ENCODE measurements at places on chromosomes 11 and 22.

- H3K36me3 ChIP-seq: no peaks in the 10 kb centered on the region
- no peak for DNase-seq
- H3K27ac ChIP-seq: no peak overlapping the region
These were observed 36.0 kb upstream of the PACSIN2 start for GRCh38 chr22:43050995-43051394.

GRCh38 chr11:131666617-131667016, 296.2 kb downstream of the NTM start:
- peaks cover 1% of the 10 kb centered on the region for H3K27me3 ChIP-seq
- DNase-seq: peak; percentile 77
- peaks cover 51% of the 10 kb centered on the region for H3K4me1 ChIP-seq
- peak overlapping the region; percentile 68 for H3K27ac ChIP-seq
- peak overlapping the region; percentile 44 for H3K4me3 ChIP-seq

GRCh38 chr11:68455485-68455884, 5.1 kb upstream of the PPP6R3 start:
- no peak for DNase-seq
- no peak overlapping the region for H3K27ac ChIP-seq
- no peak overlapping the region for H3K4me3 ChIP-seq
- no peaks in the 10 kb centered on the region for H3K36me3 ChIP-seq
- no peaks in the 10 kb centered on the region for H3K4me1 ChIP-seq

DNA sequence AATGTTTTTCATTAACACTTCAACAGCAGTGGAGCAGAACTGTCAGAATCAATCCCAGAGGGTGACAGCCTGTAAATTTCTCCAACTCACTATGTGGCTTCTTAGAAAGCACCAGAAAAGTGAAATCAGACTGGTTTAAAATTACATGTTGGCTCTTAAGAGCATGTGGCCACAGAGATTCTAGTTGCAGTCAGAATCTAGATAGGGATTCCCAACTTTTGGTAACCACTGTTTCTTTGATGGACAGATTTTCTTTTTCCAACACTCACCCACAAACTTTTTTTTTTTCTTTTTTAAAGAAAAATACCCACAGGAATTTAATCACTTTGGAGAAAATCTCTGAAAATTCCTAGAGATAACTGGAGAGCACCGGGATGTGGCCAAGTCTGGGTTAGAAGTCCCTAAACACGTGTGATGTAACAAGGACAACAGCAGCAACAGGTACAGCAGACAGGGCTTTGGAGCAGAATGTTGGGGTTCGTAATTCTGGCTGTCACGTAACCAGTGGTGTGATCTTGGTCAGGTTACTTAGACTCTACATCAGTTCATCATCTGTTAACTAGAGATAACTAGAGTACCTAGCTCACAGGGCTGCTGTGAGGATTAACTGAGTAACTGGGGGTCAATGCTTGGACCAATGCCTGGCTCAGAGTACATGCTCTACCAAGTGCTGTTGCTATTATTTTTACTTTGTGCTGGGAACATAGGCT, 100.1 kb downstream of the NAT10 start:
- DNase-seq: no peak
- H3K27me3 ChIP-seq: peaks cover 5% of the 10 kb centered on the region
- H3K4me1 ChIP-seq: peaks cover 39% of the 10 kb centered on the region
- no peak overlapping the region for H3K4me3 ChIP-seq
- no peak overlapping the region for H3K27ac ChIP-seq

DNA sequence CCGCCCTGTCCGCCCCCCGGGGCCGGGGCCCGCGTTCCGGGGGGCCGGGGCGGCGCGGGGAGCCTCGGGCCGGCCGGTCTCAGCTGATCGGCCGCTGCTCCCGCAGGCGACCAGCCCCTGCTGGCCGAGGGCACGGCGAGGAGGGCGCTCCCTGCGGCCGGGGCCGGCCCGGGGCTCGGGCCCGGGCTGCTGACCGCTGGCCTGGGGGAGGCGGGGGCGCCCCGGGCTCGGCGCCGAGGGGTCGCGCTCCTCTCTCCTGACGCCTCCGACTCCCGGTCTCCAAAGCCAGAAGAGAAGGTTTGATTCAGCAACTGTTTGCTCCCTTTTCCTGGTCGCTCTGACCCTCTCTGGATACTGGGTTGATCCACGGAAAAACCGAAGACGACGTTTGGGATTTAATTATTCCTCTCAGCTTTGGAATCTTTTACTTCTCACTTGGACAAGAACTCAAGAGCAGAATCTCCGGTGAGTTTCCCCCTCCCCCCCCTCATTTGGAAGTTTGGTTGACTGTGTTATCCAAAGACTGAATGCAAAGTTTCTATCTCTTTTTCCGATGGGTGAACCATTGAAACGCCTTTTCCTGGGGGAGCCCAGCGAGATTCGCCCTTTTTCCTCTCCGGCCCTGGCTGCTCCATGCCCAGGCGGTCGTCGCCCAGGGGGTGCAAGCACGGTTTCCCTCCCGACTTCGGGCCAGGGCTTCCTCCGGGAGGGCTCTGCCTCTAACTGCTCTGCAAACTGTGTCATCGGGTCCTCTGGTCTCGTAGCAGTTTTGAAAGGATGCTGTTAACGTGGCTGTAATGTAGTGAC, 725 bp downstream of the KDM2A start:
- H3K4me1 ChIP-seq: peaks cover 22% of the 10 kb centered on the region
- H3K4me3 ChIP-seq: peak overlapping the region; percentile 98
- no peaks in the 10 kb centered on the region for H3K27me3 ChIP-seq
- DNase-seq: no peak
- peaks cover 22% of the 10 kb centered on the region for H3K36me3 ChIP-seq
- peak overlapping the region; percentile 94 for H3K27ac ChIP-seq

- peaks cover 13% of the 10 kb centered on the region for H3K4me1 ChIP-seq
- no peak within 1 kb of the TSS for H3K27ac ChIP-seq
- no peak for DNase-seq
These were observed at the start of gene CLDN5 for GRCh38 chr22:19524170-19525115. Gene CLDN5, minus strand, starts transcription at chr22:19524410. Its CDS starts 155 bp downstream, at chr22:19524255.

- peaks cover 3% of the 10 kb centered on the region for H3K27me3 ChIP-seq
- no peaks in the 10 kb centered on the region for H3K4me1 ChIP-seq
- H3K36me3 ChIP-seq: peaks cover 14% of the 10 kb centered on the region
- no peak for DNase-seq
These were observed 260.8 kb downstream of the LARGE1 start for GRCh38 chr22:33659448-33659847.

GRCh38 chr11:13429836-13430235, 33.2 kb downstream of the BTBD10 start:
- H3K4me3 ChIP-seq: no peak overlapping the region
- no peak for DNase-seq
- H3K27ac ChIP-seq: no peak overlapping the region
- H3K36me3 ChIP-seq: peaks cover 36% of the 10 kb centered on the region
- no peaks in the 10 kb centered on the region for H3K27me3 ChIP-seq
- peaks cover 18% of the 10 kb centered on the region for H3K4me1 ChIP-seq

GRCh38 chr22:35111244-35111643, 45.3 kb downstream of the ISX start:
- DNase-seq: no peak
- no peaks in the 10 kb centered on the region for H3K36me3 ChIP-seq
- H3K27me3 ChIP-seq: no peaks in the 10 kb centered on the region

DNA sequence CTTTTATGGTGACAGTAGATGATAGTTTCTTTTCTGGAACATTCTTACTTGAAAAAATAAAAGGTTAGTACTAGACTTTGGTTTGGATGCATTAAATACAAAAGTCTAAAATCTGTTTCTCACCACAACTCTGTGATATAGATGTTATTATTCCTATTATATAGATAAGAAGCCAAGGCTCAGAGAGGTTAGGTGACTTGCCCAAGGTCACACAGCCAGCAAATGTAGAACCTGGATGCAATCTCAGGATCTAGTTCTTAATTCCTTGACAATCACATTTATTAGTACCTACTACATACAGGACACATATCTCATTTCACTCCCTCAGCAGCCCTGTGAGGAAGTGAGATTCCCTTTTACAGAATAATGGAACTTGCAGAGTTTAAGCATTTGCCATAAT, 26.3 kb upstream of the SMCO4 start:
- no peak overlapping the region for H3K27ac ChIP-seq
- no peak for DNase-seq
- no peak overlapping the region for H3K4me3 ChIP-seq
- H3K36me3 ChIP-seq: no peaks in the 10 kb centered on the region

GRCh38 chr22:23826510-23827350, 12.1 kb downstream of the DERL3 start:
- peak overlapping the region; percentile 86 for H3K27ac ChIP-seq
- peak; percentile 47 for DNase-seq
- no peaks in the 10 kb centered on the region for H3K27me3 ChIP-seq
- peaks cover 32% of the 10 kb centered on the region for H3K36me3 ChIP-seq
- no peak overlapping the region for H3K4me3 ChIP-seq

- no peaks in the 10 kb centered on the region for H3K4me1 ChIP-seq
- H3K4me3 ChIP-seq: no peak overlapping the region
- H3K36me3 ChIP-seq: peaks cover 11% of the 10 kb centered on the region
- no peak overlapping the region for H3K27ac ChIP-seq
These were observed 915.6 kb downstream of the TBC1D22A start for GRCh38 chr22:47678048-47678447.

- H3K27me3 ChIP-seq: no peaks in the 10 kb centered on the region
- H3K27ac ChIP-seq: no peak overlapping the region
- H3K4me3 ChIP-seq: no peak overlapping the region
- H3K36me3 ChIP-seq: no peaks in the 10 kb centered on the region
- DNase-seq: no peak
These were observed 216.5 kb upstream of the GRIA4 start for GRCh38 chr11:105393326-105393725.

DNA sequence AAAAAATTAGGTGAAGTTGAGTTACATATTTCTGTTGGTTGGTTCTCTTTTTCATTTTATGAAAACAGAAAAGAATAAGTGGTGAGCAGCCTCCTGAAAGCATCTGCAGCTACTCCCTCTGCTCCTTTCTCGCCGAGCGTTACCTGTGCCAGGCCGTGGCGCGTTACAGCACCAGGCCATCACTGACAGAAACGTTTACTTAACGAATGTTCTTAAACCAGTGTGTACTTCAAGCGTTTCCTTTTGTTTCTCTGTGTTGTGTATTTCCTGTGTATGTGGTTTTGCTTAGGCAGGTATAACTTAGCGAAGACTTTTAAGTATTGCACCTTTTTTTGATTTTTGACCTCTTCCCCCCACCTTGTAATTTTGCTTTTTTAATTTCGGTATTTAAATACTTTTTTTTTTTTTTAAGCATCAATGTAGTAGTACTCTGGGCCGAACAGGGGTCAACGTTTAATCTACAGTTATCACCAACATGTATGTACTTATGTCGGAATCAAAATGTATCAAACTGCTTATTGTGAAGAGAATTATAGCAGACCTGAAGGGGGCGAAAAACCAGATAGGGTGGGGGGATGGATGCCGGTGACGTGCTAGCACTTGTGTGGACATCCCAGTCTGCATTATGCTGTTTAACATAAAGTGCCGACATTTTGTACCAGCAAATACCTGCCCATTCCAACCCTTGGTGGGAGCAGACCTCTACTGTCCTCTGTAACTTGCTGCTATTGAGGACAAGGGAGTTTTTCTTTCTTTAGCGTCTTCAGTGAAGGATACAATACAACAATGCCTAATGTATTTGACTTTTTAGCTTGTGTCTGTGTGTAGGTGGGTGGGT, 21.6 kb upstream of the ADSL start:
- peaks cover 28% of the 10 kb centered on the region for H3K36me3 ChIP-seq
- H3K27me3 ChIP-seq: peaks cover 2% of the 10 kb centered on the region
- H3K4me1 ChIP-seq: peaks cover 14% of the 10 kb centered on the region
- no peak overlapping the region for H3K4me3 ChIP-seq

DNA sequence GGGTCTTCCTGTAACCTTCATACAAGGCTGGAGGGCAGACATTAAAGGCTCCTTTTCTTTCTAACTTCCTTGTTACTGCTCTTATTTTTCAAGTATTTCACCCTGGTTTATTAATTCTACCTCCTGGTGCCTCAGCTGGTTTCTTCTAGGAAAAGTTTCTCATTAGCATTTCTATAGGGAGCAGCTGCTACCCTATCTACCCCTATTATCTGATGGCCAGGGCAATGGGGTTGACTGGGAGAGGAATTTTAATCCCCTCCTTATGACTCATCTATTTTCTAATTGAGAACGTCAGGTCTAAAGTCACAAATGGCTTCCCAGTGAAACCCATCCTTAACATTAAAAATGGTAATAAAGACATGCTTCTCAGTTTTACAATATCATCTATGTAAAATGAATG, 5.0 kb downstream of the MAP6 start:
- H3K36me3 ChIP-seq: no peaks in the 10 kb centered on the region
- DNase-seq: no peak

- no peaks in the 10 kb centered on the region for H3K4me1 ChIP-seq
- H3K36me3 ChIP-seq: no peaks in the 10 kb centered on the region
- H3K4me3 ChIP-seq: no peak overlapping the region
- DNase-seq: no peak
- peaks cover 21% of the 10 kb centered on the region for H3K27me3 ChIP-seq
These were observed 5.3 kb downstream of the KCNE3 start for GRCh38 chr11:74462009-74462408.

GRCh38 chr22:50260801-50261614, 475 bp downstream of the MAPK12 start:
- no peaks in the 10 kb centered on the region for H3K36me3 ChIP-seq
- H3K4me1 ChIP-seq: peaks cover 8% of the 10 kb centered on the region
- H3K27me3 ChIP-seq: peaks cover 2% of the 10 kb centered on the region
- peak overlapping the region; percentile 84 for H3K4me3 ChIP-seq

- H3K4me1 ChIP-seq: peaks cover 32% of the 10 kb centered on the region
- no peak overlapping the region for H3K4me3 ChIP-seq
- H3K36me3 ChIP-seq: peaks cover 6% of the 10 kb centered on the region
- no peak overlapping the region for H3K27ac ChIP-seq
- peaks cover 4% of the 10 kb centered on the region for H3K27me3 ChIP-seq
These were observed 2.8 kb upstream of the GATD1 start for GRCh38 chr11:779955-780532.

DNA sequence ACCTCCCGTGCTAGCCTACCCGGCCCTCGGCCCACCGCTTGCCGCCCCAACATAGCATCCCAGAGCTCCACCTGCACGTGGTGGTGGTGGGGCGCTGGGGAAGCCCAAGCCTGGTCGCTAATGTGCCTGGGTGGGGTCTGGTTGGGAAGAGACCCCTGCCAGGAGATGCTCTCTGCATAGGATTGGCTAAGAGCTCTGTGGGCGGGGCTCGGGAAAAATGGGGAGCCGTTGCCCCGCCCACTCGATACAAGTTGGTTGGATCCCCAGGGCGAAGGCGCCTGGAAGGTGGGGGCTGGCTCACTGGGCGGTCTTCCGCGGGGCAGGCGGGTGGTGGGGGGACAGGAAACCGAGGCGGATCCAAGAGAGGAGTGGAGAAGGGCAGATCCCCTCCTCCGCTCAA, 7.6 kb downstream of the LRRC10B start:
- peaks cover 9% of the 10 kb centered on the region for H3K4me1 ChIP-seq
- H3K4me3 ChIP-seq: no peak overlapping the region
- no peak overlapping the region for H3K27ac ChIP-seq
- no peaks in the 10 kb centered on the region for H3K36me3 ChIP-seq

GRCh38 chr22:36088292-36088691, 59.7 kb upstream of the RBFOX2 start:
- H3K4me3 ChIP-seq: no peak overlapping the region
- H3K27ac ChIP-seq: no peak overlapping the region
- H3K27me3 ChIP-seq: peaks cover 3% of the 10 kb centered on the region
- no peaks in the 10 kb centered on the region for H3K4me1 ChIP-seq
- DNase-seq: no peak

Data from HFFc6 (cell line).